EH (cell line): ENCODE measurements at places on chromosomes 2 and 18.

GRCh38 chr2:118443596-118443995 lies 355.3 kb downstream of the INSIG2 start:
- DNase-seq: peak; percentile 70

- DNase-seq: peak; percentile 80
These were observed 246.4 kb upstream of the PXDN start for GRCh38 chr2:1990724-1991123.

DNA sequence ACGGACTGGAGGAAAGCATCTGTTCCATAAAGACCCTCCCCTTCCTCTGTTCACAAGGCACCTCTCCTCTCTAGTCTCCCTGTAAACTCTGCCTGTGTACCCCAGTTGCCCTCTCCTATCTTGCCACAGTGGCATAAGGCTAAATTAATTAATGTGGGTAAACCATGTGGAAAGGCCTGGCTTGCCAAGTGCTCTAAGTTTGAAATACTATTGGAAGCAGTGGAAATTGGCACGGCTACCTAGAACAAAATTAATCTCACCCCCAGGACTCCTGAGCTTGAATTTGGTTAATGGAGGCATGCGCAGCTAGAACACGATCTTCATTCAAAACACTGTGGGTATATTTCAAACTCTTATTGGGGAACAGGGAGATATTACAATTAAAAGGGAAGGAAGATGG lies 19.2 kb upstream of the SLC14A2 start:
- no peak for DNase-seq

DNA sequence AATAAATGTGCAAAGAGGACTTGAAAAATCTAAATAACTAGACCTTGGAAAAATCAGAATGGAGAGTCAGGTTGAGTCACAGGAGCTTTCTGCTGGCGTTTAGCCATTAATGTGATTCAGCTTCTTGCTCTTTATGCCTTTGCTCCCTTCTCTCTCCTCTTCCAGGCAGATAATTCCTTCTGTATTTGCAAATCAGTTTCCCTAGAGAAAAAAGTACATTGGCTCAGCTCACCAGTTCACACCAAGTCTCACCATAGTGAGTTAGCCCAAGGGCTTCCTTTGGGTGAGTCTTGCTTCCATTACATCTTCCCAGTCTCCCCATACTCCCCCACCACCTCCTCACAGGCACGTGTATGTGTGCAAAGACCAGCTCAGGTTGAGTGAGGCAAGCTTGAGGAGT lies 73.6 kb downstream of the CYBRD1 start:
- peak; percentile 90 for DNase-seq

DNA sequence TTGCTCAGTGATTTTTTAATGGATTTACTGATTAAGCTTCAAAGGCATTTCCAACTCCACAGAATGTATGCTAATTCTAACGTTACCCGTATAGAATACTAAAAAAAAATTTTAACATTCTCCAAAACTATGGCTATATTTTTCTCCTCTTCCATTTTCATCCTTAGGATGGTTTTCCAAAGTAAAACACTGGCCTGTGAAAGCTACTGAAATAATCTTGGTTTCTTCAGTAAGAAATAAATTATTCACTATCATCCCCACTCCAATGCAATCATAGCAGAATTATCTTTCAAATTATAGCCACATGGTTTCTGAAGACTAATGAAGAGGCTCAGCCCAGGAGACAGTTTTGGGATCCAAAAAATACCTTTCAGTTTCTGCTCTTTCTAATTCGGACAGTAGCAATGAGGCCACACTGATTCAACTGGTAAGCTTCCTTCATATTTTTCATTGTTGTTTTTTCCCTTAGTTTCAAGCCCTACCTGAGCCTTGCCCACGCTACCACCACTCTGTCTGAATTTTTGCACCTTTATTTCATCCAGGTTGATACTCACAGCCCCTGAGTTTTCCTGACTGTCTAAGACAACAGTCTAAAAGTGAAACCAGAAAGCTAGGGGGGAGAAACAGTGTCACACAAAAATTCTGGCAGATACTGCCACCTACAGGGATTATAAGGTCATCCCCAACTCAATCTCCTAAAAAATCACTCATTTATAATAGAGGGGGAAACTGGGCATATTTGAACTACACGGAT lies 887.9 kb downstream of the NRXN1 start:
- peak; percentile 52 for DNase-seq

DNA sequence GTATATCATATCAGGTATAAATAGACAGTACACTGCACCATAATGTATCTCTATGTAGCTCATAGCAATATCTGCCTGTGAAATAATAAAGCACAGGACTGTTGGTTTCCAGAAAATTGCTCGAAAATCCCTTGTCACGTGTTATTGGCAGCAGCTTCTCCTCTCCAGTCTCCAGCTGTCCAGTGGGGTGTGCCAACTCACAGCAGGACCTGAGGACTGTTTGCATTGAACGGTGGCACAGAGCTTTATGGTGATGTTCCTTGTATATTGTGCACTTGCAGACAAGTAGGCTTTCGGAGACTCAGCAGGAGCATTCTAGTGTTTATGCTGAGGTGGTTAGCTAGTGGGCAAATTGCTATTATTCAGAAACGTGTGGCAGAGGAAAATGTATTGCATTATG lies 182.2 kb upstream of the ATP5MC3 start:
- no peak for DNase-seq

DNA sequence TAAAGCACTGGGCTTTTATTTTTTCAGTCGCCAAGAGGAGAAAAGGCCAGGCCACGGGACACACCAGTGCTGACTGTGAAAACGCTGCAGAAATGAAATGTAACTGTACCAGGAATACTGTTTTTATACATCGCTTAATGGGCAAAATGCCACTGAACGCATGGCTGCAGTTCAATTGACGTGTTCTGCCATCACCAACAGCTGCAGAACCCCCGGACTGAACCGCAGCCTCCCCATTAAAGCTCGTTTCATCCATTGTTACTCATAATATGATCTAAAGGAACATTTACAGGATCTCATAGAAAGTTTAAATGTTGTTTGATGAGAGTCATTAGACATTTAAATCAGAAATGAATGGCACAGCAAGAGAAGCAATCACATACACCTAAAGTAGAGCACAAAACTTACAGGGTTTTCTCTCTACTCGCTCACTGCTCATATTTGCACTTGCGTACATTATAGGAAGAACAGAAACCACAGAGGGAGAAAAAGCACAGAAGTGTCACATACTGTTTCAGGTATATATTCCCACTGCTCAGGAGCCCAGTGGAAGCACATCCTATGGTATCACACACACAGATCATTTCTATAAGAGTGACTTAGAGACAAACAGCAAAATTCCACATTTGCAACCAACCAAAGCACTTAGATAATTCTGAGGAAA lies 35.3 kb downstream of the TCF4 start:
- DNase-seq: no peak

DNA sequence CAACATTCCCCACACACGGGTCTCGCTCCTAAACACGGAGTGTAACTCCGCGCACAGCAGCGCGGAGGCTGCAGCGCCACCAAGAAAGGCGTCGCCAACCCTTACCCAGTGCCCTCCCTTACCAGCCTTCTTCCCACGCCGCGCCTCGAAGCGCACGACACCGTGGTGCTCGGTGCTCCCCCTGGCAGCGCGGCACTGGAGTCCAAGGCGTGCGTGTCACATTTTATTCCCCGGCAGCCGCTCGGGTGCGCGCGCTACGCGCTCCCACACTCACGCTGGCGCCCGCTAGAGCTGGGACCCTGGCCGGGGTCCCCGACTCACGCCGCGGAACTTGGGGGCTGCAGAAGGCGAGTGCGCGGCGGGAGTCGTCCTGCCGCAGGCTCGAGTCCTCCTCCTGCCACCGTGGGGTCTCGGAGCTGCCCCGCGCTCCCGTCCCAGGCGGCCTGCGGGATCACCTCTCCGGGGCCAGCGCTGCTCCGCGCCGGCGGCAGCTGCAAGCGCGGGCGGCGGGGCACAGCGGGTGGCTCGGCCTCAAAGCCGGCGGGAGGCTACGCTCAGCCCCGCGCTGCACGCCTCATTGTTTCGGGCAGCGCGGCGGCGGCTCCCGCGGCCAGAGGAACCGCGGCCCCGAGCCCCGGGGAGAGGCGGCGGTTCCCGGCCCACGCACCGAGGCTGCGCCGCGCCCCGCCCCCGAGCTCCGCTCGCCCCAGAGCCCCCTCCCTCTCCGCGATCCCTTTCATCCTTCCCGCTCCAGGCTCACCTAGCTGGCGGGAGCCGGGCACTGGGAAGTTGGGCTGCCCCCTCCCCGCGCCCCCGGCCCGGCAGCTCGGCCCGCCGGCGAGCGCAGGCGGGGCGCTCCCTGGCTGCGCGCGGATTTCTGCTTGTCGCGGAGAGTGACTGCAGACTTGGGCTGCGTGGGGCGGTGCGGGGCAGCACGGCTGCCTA lies at the start of gene ST6GAL2:
Gene ST6GAL2, minus strand, starts transcription at position 197 of the 945 bp plus-strand sequence. CDS start 42,190 bp downstream, outside the sequence.
- DNase-seq: peak; percentile 4

GRCh38 chr2:8320311-8321066 lies 361.4 kb upstream of the ID2 start:
- DNase-seq: no peak

- peak; percentile 19 for DNase-seq
These were observed 35.7 kb upstream of the POLE4 start for GRCh38 chr2:74922592-74923227.

DNA sequence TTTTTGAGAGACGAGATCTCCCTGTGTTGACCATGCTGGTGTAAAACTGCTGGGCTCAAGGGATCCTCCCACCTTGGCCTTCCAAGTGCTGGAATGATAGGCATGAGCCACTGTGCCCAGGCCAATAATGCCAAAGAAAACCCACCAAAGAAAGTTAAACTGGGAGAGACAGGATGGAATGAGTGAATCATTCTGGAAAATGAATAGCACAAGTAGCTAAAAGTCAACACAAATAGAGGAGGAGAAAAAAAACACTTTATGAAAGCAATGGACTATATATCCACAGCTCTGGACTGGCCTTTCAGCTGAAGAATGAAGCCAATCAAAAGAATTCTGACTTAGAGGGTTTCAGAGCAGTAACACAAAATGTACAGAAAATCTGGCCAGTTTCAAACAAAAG lies 23.9 kb downstream of the IAH1 start:
- DNase-seq: peak; percentile 77
